ENCODE measurements at places on chromosomes 1 and 21.

DNA sequence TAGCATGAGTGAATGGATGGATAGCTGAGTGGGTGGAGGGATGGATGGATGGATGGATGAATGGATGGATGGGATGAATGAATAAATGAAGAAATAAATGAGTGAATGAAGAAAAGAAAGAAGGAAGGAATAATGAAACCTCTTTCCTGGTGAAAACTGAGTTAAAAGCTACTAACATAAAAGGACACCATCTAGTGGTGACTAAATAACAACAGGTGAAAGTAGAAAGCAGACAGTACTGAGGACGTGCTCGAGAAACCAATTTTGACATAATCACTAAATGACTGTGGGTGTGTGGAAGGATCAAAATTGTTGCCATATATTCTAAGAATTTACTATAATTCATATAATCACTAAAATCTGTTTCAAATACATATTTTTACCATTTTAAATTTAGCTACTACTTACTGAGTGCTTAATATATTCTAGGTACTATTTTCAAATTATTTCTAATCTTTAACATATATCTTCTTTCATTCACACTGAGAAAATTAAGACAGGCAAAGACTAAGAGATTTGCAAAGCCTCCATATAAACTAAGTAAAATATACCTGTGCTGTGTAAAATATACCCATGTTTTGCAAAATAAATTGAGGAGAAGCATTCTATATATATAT lies 522.9 kb downstream of the LRRIQ3 start:
- no peak for DNase-seq

- no peak for DNase-seq
Observed at GRCh38 chr1:8970870-8971337, 25.2 kb downstream of the CA6 start.

GRCh38 chr1:211493876-211494653 lies 2.1 kb upstream of the RD3 start:
- no peak for DNase-seq

GRCh38 chr1:184399192-184399847 lies 12.5 kb downstream of the C1orf21 start:
- no peak for DNase-seq

- DNase-seq, result no peak
Observed at GRCh38 chr1:87683196-87683956, 354.7 kb downstream of the LMO4 start.

GRCh38 chr1:180513531-180513930 lies 11.2 kb upstream of the ACBD6 start:
- no peak for DNase-seq

DNA sequence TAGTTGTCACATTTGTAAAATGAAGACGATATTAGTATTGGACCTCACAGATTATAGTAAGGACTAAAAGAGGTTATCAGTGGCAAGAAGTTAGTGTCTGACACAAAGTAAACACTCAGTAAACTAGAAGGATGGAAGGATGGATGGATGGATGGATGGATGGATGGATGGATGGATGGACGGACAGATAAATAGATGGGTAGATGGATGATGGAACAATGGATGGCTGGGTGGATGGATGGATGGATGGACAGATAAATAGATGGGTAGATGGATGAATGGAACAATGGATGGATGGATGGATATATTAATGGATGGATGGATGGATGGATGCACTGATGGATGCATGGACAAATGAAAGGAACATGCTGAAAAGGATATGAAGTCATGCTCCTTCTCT lies 22.3 kb upstream of the KAZN start:
- DNase-seq, result no peak

Data from iPS DF 6.9 (cell line).